T-helper 22 cell (primary cell): ENCODE measurements at places on chromosomes 13 and 19.

- no peak for DNase-seq
Measured at GRCh38 chr13:77986713-77987112, 68.1 kb upstream of the EDNRB start.

DNA sequence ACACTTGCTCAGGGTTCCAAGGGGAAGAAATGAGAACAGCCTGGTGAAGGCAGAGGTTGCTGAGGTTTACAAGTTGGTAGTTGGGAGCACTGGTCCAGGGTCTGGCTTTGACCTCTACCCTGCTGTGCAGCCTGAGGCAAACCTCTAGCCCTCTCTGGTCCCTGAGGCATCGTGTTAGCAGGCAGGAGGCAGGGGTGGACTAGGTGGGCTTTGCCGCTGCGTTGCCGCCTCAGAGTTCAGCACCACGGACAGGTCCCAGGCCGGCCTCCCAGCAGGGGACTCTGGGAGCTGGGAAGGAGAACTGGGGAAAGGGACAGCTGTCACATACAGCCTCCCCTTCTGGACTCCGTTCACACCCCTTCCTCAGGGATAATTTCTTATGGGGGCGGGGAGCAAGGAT lies 3.1 kb downstream of the NCAN start:
- no peak for DNase-seq

DNA sequence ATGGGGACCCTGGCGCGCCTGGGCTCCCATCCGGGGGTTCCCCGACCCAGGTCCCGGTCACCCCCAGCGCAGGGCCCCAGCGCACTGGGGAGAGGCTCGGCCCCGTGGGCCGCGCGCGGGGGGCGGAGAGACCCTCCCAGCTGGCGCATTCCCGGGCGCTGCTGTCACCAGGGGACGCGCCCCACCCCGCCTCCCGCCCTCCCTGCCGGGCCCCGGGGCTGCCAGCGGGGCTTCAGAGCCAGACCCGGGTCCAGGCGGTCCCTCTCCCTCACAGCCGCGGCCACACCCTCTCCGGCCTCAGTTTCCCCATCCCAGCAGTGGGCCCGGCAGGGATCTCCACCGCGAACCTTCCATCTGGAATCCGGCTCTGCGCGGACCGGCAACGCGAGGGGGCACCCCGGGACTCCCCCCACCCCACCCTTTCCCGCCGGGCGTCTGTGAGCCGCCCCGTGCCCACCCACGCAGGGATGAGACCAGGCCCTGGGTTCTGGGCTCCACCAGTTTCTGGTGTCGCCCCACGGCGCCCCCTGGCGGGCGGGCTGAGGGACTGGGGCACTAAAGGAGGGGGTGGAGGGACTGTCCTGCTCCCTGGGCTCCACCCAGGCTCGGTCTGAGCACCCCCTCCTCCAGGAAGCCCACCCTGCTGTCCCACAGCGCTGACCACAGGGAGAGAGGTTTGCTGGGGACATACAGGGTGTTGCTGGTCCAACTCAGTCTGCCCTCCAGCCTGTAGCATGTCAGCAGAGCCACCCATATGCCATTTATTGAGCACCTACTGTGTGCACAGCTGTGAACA lies 878 bp upstream of the ADAMTSL5 start:
- DNase-seq: peak; percentile 29

DNA sequence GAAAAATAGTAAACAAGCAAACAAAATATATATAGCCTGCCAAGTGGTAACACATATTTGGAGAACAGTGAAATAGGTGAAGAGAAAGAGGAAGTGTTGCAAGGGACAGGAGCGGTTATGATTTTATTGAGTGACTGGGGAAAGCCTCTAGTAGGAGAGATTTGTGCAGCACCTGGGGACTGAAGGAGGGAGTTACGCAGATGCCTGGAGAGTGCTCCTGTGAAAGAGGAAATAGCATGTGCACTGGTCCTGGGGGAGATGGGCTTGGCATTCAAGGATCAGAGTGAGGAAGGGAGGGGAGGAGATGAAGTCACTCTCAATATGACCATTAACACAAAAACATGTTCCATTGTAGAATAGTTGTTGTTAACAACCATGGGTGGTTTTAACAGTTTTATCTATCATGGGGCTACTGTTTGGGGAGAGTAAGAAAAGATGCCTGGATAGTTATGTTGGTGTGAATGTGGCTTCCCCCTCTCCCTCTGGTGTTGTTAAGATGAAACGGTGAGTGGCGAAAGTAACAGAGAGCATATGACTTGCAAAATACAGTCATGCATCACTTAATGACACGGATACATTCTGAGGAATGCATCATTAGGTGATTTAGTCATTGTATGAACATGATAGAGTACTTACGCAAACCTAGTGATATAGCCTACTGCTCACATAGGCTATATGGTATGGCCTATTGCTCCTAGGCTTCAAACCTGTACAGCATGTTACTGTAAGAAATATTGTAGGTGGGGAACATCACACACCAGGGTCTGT lies 251.7 kb upstream of the ARGLU1 start:
- no peak for DNase-seq

DNA sequence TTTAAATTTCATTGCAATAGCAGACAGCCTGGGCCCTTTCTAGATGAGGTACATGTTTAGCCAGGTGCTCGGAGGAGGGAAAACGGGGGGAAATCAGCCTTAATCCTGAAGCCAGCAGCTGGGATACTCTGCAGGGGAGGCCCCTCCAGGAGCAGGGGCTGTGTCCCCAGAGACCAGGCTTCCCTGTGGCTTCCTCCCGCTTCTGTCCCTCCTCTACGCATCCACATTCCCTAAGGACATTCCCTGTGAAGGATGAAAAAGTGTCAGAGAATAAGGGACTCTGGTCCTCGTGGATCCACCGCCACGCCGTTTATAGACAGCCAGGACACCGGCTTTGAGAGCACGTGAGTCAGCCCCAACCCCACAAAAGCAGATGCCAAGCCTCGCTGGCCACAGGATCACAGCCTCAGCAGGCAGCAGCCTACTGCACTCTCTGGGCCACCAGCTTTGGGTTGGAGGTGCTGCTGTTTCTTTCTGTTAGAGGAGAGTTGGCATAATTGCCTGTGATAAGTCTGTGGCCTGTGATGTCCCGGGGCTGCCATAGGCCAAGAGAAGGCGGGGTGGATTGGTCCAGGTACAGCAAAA lies 36.7 kb upstream of the RANBP3 start:
- no peak for DNase-seq

DNA sequence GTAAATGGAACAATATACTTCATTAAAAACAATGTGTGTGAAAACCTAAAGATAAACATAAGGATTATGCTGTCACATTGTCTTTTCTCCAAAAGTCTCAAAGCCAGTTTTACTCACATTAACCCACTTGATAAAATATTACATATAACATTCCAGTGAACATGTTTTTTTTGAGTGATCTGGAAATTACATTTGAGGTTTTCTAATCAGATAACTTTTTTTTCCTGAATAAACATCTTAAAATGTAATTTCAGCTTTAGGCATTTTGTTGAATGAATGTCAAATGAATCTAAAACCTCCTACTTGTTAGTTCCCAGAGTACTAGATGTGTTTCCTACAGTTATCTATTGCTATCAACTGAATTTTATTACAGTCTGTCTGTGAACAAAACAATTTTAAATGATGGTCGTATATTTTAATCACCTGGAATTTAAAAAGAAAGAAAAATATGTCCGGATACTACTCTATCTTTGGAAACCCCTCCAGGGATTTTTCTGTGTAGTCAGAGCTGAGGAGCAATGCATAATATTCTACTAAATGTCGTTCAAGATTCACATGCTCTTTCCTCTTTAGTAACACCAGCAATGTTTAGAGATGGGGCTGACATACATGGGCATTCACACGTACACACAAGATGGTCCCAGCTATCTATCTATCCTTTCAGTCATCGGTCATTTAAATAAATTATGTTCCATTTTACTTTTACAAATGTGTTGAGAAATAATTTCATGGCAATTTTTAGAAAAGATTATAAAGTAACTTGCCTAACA lies 283.9 kb downstream of the KLF12 start:
- no peak for DNase-seq

GRCh38 chr13:50030315-50030714 lies 15.1 kb downstream of the KCNRG start:
- no peak for DNase-seq

- no peak for DNase-seq
Measured at GRCh38 chr13:38703255-38703654, 16.4 kb downstream of the FREM2 start.
